DMS153 (cell line): ENCODE measurements at places on chromosomes 1 and 21.

- no peak for DNase-seq
Observed at GRCh38 chr1:100578201-100578600, 40.3 kb downstream of the GPR88 start.

GRCh38 chr1:173175514-173176145 lies 31.5 kb downstream of the TNFSF4 start:
- no peak for DNase-seq

DNA sequence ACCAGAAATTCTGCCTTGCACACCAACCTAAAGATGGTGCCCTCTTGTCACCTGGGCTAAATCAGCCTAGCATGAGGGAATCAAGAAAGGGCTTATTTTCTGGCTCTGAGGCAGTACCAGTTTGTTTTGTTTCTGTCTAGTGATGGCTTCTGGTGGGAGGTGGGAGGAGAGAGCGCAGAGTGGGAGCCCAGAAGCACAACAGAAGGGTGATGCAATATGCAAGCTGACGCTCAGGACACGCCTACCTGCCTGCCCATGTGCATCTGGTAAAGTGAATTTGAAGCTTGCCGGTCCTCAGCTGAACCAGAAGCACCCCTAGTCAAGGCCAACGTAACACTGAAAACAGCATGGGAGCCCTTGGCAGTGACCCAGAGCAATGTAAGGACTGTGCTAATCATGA lies 138.4 kb upstream of the TIAM1 start:
- no peak for DNase-seq

DNA sequence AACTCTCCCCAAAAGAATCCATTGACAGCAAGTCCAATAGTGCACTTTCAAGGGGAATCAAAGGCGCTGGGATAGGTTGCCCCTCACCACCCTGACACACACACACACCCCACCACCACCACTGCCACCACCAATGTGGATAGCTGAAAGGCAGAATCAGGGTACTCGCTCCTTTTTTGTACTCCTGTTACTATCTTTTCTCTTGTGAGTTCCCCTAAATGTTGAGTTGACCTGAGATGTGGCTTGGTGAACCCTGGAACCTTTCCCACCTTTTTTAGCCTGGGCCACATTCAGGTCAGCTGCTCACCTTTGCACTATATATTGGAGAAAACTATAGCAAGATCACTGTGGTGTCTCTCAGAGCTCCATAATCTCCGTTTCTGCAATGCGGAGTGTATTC lies 3.9 kb downstream of the S100A8 start:
- no peak for DNase-seq

DNA sequence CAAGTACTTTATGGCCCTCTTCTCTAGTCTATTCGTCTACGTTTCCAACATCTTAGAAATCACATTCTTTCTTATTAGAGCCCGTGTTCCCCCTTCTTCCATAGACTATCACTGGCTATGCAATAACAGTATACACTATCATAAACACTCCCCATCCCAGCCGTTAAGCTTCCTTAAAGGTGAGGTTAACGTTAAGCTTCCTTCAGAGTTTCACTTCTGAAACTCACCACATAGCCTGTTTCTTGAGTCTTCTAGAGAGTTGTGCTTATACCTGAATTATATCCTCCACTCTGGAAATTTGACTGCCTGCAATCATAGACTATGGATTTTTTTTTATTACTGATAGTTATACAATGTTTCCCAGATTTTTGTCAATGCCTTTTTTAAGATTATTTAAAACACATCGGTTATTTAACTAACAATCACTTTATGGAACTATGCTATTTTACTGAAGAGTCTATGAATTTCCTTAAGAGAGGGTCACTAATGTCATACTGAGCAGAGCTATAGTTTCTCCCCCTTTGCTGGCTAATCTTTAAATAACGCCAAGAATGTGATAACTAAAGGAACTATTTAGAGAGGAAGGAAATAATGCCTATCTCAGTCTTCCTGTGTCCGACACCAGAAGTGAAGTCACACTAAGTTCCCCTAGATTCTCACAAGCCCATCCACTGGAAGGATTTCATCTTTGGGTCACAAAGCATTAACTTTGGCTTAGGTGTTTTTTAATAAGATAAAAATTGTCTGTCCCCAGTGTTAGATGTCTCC lies 16.8 kb downstream of the FCER1A start:
- DNase-seq = no peak

- no peak for DNase-seq
Observed at GRCh38 chr1:44072204-44072603, 40.9 kb upstream of the SLC6A9 start.

DNA sequence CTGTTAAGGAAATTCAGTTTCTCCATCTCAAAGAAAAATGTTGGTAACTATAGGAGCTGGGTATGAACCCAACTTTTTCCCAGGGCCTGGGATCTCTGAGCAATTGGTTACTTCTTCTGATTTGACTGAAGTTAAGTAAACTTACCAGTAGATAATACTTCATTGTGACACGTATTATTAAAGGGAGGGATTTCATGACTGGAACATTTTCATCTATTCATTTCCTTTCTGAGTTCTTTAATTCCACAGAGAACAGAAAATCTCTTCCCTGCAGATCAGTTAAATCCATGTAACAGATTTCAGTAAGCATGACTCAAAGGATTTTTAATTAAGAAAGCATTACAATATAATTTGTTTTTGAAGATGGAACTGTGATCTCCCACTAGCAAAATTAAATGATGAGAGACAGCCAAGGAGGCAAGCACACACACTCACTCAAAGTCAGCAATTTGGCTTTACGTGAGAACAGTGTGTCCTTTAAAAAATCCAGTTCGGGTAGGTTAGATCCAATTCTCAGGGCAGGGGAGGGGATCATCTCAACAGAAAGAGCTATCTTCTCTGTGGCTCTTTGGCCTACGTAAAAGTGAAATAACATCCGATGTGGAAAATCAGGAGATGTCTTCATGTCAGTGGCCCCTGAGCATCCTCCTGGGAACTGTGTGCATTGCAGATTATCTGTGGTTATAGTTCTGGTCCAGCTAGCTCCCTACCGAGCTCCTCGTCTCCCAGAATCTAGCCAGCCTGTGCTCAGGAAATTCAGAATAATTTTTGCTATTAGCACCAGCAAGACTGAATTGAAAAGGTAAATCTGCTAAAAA lies 10.8 kb upstream of the MYOC start:
- no peak for DNase-seq

DNA sequence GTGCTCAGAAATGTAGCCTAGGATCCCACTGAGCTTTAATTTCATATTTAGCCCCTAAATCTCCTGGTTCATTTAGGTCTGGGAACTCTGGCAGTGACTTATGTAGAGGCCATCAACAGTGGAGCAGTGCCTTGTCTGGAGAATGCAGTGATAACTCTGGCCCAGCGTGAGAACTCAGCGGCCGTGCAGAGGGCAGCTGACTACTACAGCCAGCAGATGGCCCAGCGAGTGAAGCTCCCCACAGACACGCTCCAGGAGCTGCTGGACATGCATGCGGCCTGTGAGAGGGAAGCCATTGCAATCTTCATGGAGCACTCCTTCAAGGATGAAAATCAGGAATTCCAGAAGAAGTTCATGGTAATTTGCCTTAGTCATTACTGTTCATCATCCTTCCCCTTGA lies 17.8 kb downstream of the GBP6 start:
- DNase-seq = no peak

DNA sequence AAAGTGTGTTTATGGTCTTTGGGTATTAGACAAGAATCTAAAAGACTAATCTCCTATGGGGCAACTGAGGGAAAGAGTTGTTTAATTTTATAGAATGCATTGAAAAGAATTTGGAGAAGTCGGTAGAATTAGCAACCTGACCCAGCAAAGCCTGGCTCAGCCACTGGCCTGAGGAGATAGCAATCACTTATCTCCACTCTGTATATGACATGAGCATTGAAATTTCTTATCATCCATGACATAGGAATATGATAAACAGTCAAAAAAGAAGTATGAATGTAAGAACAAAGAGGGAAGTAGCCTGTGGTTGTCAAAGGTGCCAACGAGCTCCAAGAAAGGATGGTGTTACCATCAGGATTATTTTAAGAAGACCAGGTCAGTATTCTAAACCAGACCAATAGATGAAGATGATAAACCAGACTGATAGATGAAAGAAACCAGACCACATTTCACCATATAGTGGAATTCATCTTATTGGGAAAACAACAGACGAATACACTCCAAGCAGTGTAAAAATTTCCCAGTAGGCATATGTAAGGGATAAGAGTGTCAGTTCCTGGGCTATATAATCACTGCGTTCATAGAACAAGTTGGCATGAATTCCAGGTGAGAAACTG lies 35.7 kb downstream of the ASTN1 start:
- no peak for DNase-seq

DNA sequence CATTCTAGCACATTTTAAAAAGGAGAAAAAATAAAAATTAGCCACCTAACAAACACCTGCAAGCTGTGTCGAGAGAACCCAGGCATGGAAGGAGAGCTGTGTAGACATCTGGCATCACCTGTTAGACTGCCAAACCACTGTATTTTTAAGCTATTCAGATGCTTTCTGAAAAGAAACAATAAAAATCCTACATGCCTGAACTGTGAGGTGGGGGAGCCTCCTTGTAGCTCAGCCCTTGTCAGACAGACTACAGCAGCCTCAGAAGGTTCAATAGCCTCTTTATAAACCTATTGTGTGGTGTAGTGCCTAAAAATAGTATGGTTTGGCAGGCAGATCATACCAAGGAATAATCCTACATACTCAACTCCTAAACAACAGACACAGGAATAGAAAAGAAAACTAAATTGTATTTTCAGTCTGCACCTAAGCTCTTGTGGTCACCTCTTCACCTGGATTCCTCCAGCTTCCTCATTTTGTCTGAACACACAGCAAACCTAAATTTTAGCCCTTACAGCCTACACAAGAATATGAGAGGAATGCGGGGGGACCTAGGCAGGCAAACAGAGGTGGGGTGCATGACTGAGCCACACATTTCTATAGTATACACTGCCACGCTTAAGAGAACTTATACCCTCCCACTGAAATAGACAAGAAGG lies 67.0 kb downstream of the SIPA1L2 start:
- DNase-seq = no peak

- no peak for DNase-seq
Observed at GRCh38 chr1:170803711-170804110, 131.6 kb upstream of the MROH9 start.

GRCh38 chr1:93844262-93845045 lies 34.6 kb downstream of the DNTTIP2 start:
- DNase-seq = peak; percentile 52

GRCh38 chr1:116753312-116753711 lies 918 bp upstream of the CD2 start:
- no peak for DNase-seq

DNA sequence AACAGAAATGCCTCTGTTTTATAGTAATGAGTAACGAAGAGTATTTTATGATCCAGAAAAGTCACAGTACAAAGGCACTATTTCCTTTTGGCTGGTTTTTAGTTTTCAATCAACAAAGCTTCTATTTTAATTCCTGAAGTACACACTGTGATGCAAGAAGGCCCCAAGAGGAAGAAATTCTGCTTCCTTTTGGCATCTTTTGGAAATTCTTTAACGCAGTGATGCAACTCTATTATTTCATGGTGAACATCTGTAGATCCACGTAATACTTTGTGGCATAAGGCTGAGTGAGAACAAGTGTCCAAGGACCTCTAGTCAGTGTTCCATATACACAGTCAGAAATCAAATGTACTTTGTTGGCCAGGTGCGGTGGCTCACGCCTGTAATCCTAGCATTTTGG lies 137.5 kb downstream of the TGFB2 start:
- DNase-seq = no peak

- DNase-seq = no peak
Observed at GRCh38 chr1:225446595-225446960, 18.7 kb upstream of the LBR start.

DNA sequence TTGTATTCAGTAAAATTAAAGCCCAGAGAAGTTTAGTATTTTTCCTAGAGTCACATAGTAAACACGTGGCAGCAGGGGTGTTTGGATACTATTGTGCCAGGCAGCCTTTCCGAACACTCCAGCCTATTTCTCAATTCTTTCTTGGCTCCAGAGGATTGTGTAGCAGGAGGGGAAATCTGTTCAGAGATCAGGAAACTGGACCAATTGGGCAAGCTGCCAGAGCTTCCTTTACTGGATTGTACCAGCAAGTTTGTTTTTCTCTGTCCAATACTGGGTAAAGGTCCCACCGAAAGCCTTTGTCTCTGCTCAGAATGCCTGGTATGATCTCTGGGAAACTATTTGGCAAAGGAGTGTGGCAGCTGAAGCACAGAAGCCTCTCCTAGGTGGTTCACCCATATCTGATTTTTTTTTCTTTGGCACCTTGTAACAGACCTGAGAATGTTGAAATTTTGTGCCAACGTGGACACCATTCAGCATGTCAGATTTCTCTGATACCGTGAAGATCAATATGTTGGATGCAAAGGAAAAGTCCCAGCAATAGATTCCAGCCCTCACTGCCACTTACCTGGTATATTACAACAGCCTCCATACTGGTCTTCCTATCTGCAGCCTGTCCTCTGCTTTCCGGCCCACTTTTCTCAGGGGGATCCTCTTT lies 126.2 kb downstream of the FGGY start:
- DNase-seq = no peak

DNA sequence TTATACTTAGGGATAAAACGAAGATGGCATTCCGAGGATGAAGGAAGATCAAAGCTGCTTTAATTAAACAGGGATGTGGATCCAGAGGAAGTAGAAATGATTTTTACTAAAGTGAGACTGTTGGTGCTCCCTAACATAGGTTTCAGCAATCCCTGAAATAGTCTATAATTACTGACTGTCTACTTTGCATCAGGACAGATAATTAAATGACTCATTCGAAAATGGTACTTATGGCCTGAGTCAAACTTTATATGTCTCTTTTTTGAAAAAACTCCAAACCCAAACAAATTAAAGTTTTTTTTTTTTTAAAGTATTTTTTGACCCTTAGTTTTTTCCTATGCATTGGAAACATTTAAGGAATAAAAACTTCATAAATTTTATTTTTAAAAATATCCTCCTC lies 90.3 kb downstream of the LYST start:
- DNase-seq = no peak

DNA sequence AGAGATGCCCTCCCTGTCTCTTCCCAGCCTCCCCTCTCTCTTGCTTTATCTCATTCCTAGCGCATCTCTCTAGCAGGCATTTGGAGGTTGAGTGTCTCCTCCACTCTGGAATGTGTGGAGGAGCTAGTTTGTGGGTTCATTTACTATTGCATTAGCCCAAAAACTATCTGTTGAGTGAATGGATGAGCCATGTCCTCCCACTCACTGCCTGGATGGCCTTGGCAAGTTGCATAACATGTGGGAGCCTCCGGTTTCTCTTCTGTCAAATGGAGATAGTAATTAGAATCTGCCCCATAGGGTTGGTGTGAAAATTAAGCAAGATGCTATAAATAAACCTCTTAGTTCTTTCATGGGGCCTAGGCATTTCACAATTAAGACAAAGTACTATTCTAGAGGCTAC lies 181.8 kb downstream of the KAZN start:
- no peak for DNase-seq
